ENCODE measurements at places on chromosomes 3 and 15.

DNA sequence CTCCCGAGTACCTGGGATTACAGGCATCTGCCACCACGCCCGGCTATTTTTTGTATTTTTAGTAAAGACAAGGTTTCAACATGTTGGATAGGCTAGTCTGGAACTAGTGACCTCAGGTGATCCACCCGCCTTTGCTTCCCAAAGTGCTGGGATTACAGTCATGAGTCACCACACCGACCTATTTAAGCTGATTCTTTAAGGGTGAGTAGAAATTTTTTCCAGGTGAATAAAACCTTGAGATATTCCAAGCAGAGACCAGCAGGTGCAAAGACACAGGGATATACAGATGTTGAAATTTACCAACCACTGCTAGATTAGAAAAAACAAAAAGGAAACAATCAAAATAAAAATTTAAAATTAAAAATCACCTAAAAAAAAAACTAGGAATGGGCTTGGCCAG lies 74.4 kb upstream of the CHRNB4 start:
- DNase-seq, result no peak

DNA sequence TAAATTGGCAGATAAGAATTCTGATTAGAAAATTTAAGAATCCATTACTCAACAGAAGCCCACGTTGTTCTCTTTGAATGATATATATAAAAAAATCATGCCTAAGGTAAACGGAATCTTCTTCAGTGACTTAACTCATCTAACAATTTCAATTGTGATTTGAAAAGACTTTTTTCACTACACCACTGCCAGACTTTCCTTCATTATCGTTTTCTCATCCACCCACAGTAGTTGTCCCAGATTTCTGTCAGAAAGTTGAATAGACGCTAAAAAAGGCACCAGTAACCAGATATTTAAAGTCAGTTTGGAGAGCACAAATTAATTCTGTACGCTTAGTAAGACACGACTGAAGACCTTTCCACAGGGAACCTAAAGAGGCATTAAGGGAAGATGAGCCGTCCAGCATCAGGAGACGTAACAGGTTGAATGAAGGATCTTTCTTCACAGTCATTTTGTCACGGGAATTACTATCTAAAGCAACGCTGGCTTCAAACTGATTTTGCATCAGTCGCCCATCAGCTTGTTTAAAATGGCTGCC lies 1.3 kb downstream of the HIGD1A start:
- no peak for DNase-seq

DNA sequence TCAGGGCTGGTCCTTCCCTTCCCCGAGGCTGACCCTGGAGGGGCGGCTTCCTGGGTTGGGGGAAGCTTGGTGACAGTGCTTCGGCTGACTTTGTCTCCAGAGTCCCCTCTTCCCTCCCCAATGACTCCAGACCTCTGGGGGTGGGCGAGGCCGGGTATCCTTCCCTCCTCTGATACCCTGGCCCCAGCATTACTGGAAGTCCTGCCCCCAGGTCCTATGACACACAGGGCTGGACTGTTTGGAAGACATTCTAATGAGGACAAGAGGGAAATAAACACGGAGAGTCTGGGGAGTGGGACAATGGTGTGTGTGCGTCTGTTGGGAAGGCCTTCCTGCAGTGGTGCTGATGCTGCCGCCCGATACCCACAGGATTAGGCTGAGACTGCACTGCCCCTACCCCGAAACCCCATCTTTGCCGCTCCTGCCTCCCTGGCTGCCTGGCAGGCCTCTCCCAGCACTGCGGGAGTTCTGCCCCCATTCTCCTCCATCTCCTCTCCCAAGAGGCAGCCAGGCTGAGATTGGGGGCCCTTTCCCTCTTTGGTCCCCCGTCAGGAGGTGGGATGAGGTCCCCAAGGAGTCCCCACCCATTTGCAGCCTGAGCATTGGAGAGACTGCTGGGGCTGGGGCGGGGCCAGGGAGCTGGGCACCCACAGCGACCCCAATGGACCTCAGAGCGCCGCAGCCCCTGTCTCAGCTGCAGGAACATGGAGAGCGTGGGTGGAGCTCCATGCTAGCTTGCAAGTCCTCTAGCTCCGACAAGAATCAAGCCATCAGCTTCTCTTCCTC lies 29.7 kb upstream of the FBLN2 start:
- DNase-seq, result no peak

GRCh38 chr3:85481411-85482212 lies 522.8 kb downstream of the CADM2 start:
- DNase-seq, result no peak

- DNase-seq, result no peak
Measured at GRCh38 chr3:3305841-3306240, 126.3 kb upstream of the CRBN start.

DNA sequence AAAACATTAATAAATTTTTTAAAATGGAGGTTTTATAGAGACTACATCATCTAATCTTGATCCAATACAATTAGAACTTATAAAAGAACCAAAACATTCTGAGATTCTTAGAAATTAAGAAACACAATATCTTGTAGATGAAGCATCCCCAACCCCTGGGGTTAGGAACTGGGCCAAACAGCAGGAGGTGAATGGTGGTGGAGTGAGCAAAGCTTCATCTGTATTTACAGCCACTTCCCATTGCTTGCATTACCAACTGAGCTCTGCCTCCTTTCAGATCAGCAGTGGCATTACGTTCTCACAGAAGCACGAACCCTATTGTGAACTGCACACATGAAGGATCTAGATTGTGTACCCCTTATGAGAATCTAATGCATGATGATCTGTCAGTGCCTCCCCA lies 36.3 kb downstream of the KNL1 start:
- no peak for DNase-seq

- no peak for DNase-seq
Measured at GRCh38 chr3:165195241-165195639, 944 bp downstream of the SLITRK3 start.

- DNase-seq, result no peak
Measured at GRCh38 chr15:54101664-54102270, 123.5 kb downstream of the UNC13C start.

DNA sequence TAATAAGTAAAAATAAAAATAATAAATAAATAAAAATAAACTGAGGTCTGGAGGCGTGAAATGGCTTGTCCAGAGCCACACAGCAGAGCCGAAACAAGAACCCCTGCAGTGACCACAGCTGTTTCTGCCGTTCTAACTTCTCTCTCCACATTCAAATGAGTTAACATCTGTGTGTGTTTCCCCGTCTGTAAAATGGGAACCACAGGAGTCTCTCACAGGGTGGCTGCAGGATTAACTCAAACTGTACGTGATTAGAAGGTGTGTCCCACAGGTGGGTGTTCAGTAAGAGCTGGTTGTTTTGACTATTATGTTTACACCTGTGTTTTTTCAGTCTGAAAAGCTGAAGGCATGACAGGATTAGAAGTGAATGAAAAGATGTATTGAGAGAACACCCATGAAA lies 27.0 kb upstream of the MUC4 start:
- no peak for DNase-seq

GRCh38 chr15:68284616-68285258 lies 7.2 kb downstream of the FEM1B start:
- no peak for DNase-seq

GRCh38 chr3:139225548-139225947 lies 118.3 kb upstream of the MRPS22 start:
- no peak for DNase-seq

All from stimulated activated CD8-positive, alpha-beta memory T cell treated with anti-CD3 and anti-CD28 coated beads, Interleukin-4, amount 100 ng/mL, for 1 hour (primary cell).